ENCODE measurements at places on chromosomes 7 and 10. TPM values are rescaled to one million over a fixed set of nuclear protein-coding genes. Genes with fewer than 3 reads are reported as not detected.

- no peak for DNase-seq
Observed at GRCh38 chr7:45447296-45447695, 126.9 kb upstream of the ADCY1 start.

DNA sequence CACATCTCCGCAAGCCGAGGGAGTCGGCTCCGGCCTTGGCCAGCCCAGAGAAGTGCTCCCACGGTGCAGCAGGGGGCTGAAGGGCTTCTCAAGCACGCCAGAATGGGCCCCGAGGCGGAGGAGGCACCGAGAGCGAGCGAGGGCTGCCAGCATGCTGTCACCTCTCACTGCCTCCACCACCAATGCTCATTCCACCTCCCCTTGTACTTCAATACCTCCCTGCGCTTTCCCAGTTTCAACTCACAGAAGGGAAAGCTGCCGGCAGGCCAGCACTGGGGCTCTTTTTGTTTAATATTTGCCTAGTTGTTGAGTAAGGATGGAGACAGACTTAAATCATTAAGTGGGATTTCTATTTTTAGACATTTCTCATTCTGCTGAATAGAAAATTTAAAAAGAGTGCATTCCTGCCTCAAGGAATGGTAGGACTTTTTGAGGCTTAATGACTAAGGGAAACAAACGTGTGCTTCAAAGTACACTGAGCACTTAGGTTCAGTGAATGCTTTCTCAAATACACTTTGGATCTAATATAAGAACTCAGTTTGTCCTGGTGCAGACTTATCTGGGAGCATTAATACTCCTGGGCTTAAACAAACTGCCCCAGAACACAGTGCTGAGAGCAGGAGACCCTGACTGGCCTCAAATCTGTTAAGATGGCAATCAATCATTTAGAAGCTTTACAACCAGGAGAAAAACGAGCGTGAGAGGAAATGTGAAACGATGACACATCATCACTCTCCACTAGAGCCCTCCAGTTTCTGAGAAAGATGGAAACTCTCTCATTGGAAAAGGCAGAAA is 131.2 kb downstream of the RALA start:
- DNase-seq: no peak

GRCh38 chr7:28381466-28381865 is 30.9 kb upstream of the CREB5 start:
- no peak for DNase-seq

Gene CYP2C9
- total RNA-seq: not detected
